Left ventricle myocardium inferior (tissue), 1 donor: ENCODE measurements at places on chromosomes 16 and 17. TPM values are rescaled to one million over a fixed set of nuclear protein-coding genes. Genes with fewer than 3 reads are reported as not detected.

DNA sequence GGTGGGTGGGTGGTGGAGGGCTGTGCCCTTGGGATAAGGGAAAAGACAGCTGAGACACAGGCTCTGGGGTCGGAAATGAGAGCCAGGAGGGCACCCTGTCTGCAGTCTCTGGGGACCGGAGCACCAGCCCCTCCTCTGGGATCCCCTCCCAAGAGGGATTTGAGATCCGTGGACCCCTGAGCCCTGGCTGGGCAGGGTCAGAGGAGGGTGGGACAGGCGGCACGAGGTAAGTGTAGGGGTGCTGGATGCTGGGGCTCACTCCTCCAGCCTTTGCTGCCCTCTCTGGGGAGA lies 425 bp downstream of the SGSH start:
- H3K36me3 ChIP-seq, result peaks cover 26% of the 10 kb centered on the region

GRCh38 chr16:68779891-68780290 lies 42.8 kb downstream of the CDH1 start:
- H3K27me3 ChIP-seq, result peaks cover 31% of the 10 kb centered on the region
- no peaks in the 10 kb centered on the region for H3K4me1 ChIP-seq

DNA sequence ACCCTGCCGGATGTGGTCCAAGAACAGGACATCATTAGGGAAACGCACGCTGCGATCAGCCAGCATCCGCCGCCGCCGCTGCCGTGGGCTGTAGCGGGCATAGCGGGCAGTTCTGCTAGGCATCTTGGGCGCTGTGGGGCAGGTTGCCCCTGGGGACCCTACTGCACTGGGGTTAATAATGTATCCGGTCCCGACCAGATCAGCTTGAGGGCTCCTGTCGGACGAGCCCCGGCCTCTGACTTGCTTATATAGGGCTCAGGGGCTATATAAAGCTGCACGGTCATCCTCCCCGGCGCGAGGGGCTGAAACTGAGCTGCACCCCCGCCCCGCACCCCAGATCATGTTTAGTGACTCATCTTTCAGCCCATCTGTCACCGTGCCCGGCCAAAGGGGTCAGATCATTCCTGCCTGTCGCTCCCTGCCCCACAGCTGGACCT lies at the start of gene PPP1R27:
TSS of gene PPP1R27 (minus strand) at position 220 of the 437 bp plus-strand sequence. CDS start at position 123, 97 bp downstream.
- H3K36me3 ChIP-seq, result no peaks in the 10 kb centered on the region
- peak within 1 kb of the TSS; percentile 96 for H3K4me3 ChIP-seq
- DNase-seq, result no peak

GRCh38 chr16:86375364-86375763 lies 135.0 kb upstream of the FOXF1 start:
- no peak for DNase-seq
- no peak overlapping the region for H3K27ac ChIP-seq
- peaks cover 70% of the 10 kb centered on the region for H3K27me3 ChIP-seq
- H3K4me3 ChIP-seq, result no peak overlapping the region

- H3K27ac ChIP-seq, result no peak overlapping the region
- no peak overlapping the region for H3K4me3 ChIP-seq
- no peaks in the 10 kb centered on the region for H3K36me3 ChIP-seq
- DNase-seq, result no peak
- peaks cover 8% of the 10 kb centered on the region for H3K27me3 ChIP-seq
- H3K4me1 ChIP-seq, result no peaks in the 10 kb centered on the region
Observed at GRCh38 chr17:17401271-17401781, 75.5 kb upstream of the MED9 start.

GRCh38 chr17:27502526-27503324 lies 46.5 kb downstream of the KSR1 start:
- peak overlapping the region; percentile 19 for H3K27ac ChIP-seq
- no peaks in the 10 kb centered on the region for H3K36me3 ChIP-seq
- H3K4me3 ChIP-seq, result no peak overlapping the region
- DNase-seq, result peak; percentile 29
- peaks cover 30% of the 10 kb centered on the region for H3K4me1 ChIP-seq

DNA sequence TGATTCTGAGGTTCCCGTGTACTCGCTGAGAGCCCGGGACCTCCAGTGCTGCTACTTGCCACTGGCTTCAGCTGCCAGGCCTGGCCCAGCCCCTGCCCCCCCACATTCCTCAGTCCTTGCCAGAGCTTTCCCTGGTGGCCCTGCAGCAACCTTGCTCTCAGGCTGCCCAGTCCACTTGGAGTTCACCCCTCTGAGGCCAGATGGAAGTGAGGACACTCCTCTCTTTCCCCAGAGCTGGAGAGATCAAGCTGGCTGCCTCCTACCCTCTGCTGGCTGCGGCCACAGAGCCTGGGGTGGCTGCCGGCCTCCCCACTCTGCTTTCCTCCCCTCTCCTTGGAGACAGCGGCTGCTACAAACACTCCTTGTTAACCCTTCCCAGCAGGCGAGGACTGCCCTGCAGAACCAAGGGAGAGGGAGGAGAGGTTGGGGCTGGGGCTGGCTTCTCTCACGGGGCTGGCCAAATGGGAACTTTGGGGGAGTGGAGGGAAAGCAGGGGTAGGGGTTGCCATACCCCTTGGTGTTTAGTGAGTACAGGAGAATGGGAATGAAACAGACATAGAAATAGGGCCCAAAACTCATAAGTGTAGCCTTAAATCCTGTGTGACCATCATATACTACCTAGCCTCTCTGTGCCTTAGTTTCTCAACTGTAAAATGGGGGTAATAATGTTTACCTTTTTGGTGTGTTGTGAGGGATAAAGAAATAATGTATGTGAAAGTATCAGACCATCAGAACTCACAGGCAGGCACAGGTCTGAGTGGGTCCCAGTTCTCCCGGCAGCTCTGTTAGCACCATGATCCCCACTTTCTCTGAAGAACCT lies at the start of gene GAS2L2:
TSS of gene GAS2L2 (minus strand) at position 295 of the 820 bp plus-strand sequence. CDS start 389 bp downstream, outside the sequence.
- no peak within 1 kb of the TSS for H3K27ac ChIP-seq
- H3K36me3 ChIP-seq, result no peaks in the 10 kb centered on the region

GRCh38 chr17:21164216-21164615 lies 37.5 kb downstream of the DHRS7B start:
- peaks cover 68% of the 10 kb centered on the region for H3K4me1 ChIP-seq
- H3K36me3 ChIP-seq, result no peaks in the 10 kb centered on the region
- H3K27me3 ChIP-seq, result no peaks in the 10 kb centered on the region

DNA sequence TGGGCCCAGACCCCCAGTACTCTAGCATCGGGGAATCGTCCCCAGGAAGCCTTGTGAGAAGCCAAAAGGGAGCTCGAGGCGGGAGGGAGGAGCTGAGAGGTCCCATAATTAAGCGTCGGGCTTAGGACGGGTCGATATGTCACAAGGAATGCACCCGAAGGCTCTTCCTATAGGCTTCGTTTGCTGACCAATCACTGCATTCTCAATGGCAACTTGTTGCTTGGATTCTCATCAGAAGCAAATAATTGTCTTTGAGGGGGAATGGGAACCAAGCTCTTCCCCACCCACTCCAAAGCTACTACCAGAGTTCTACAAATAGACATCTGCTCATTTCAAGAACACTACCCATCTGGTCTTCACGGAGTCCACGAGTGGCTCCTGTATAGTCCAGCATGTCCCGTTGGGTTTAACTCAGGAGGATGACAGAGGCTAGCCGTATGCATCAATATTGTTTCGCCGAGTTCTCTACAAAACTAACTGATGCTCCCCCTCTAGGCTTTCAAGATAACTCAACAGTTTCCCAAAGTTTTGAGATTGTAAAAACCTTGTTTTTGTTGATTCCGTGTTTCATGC lies 628 bp upstream of the BLMH start:
- no peak for DNase-seq
- H3K4me1 ChIP-seq, result peaks cover 31% of the 10 kb centered on the region
- H3K4me3 ChIP-seq, result peak overlapping the region; percentile 99
- H3K27me3 ChIP-seq, result no peaks in the 10 kb centered on the region

DNA sequence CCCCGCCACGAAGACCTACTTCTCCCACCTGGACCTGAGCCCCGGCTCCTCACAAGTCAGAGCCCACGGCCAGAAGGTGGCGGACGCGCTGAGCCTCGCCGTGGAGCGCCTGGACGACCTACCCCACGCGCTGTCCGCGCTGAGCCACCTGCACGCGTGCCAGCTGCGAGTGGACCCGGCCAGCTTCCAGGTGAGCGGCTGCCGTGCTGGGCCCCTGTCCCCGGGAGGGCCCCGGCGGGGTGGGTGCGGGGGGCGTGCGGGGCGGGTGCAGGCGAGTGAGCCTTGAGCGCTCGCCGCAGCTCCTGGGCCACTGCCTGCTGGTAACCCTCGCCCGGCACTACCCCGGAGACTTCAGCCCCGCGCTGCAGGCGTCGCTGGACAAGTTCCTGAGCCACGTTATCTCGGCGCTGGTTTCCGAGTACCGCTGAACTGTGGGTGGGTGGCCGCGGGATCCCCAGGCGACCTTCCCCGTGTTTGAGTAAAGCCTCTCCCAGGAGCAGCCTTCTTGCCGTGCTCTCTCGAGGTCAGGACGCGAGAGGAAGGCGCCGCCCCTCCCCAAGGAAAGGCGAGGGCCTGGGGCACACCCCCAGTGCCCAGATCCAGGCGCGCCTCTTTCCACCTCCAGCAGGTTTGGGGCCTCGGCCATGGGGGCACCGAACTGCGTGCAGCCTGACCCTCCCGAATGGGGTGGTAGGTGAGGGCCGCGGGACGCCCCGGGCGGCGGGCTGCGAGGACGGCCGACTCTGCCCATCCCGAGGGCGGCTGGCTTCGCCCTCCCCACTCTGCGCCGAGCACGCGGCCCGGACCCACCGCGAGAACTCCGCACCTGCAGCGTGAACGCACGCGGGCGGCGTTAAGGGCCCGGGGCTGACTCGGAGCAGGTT lies 664 bp downstream of the HBQ1 start:
- no peak overlapping the region for H3K27ac ChIP-seq
- H3K4me1 ChIP-seq, result peaks cover 21% of the 10 kb centered on the region
- DNase-seq, result no peak

- H3K27ac ChIP-seq, result no peak overlapping the region
- H3K4me1 ChIP-seq, result no peaks in the 10 kb centered on the region
- no peak overlapping the region for H3K4me3 ChIP-seq
- H3K36me3 ChIP-seq, result no peaks in the 10 kb centered on the region
- no peak for DNase-seq
Observed at GRCh38 chr17:40793832-40794231, 5.9 kb downstream of the KRT28 start.

- DNase-seq, result no peak
- H3K4me3 ChIP-seq, result no peak overlapping the region
- H3K27ac ChIP-seq, result no peak overlapping the region
- H3K27me3 ChIP-seq, result no peaks in the 10 kb centered on the region
Observed at GRCh38 chr17:27345141-27345904, 51.4 kb downstream of the WSB1 start.

DNA sequence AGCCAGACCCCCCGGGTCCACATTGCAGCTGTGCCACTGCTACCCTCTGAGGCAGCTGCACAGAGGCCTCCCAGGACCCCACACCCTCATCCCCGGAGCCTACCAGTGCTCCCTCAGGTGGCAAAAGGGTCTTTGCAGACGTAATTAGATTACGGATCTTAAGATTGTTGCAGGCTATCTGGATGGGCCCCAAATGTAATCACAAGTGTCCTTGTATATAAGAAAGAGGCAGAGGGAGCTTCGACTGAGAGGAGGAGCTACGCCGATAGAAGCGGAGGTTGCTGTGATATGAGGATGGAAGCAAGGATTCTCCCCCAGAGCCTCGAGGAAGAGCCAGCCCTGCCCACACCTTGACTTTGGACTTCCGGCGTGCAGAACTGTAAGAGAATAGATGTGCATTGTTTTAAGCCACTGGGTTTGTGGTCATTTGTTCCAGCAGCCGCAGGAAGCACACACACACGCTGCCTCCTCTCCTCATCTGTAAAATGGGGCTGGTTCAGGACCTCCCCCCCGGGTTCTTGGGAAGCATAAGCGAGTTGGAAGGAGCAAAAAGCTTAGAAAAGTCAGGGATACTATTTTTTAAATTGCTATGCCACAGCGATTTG lies 10.5 kb upstream of the RAI1 start:
- DNase-seq, result no peak
- no peaks in the 10 kb centered on the region for H3K27me3 ChIP-seq
- H3K4me1 ChIP-seq, result peaks cover 31% of the 10 kb centered on the region
- no peak overlapping the region for H3K4me3 ChIP-seq
- H3K27ac ChIP-seq, result peak overlapping the region; percentile 66

DNA sequence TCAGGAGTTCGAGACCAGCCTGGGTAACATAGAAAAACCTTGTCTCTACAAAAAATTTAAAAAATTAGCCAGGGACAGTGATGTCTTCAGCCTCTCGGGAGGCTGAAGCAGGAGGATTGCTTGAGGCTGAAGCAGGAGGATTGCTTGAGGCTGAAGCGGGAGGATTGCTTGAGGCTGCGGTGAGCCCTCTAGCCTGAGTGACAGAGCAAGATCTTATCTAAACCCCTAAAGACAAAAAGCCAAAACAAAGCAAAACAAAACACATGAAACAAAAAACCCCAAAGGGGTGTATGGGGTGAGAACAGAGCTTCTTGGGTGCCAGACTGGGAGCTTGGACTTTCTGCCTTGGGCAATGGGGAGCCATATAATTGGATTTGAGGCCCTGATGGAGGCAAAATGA lies 2.6 kb downstream of the SPNS3 start:
- peaks cover 16% of the 10 kb centered on the region for H3K4me1 ChIP-seq
- no peak overlapping the region for H3K27ac ChIP-seq
- no peaks in the 10 kb centered on the region for H3K36me3 ChIP-seq
- no peak for DNase-seq

DNA sequence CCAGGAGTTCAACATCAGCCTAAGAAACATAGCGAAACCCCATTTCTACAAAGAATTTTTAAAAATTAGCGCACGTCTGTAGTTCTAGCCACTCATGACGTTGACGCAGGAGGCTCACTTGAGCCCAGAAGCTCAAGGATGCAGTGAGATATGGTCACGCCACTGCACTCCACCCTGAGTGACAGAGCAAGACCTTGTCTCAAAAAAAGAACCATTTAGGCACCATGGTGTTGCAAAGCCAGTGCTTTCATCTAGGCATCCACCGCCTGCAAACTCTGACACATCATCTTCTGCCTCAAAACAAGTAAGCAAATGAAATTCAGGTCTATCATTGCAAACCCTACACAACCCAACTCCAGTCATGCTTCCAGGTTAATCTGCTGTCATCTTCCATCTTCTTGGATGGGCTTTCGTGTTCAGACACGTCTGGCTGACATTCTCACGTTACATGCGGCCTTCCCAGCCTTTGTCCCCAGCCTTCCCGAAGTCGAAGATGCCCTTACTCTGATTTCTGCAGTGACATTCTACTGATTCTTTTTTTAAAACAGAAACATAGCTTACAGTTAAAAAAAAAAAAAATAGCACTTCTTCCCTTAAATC lies 8.9 kb downstream of the ANKRD11 start:
- H3K36me3 ChIP-seq, result no peaks in the 10 kb centered on the region
- H3K27me3 ChIP-seq, result no peaks in the 10 kb centered on the region
- no peak for DNase-seq
- peaks cover 98% of the 10 kb centered on the region for H3K4me1 ChIP-seq
- H3K27ac ChIP-seq, result peak overlapping the region; percentile 33
- H3K4me3 ChIP-seq, result no peak overlapping the region

- peaks cover 77% of the 10 kb centered on the region for H3K4me1 ChIP-seq
- H3K27me3 ChIP-seq, result no peaks in the 10 kb centered on the region
- peak; percentile 84 for DNase-seq
- H3K36me3 ChIP-seq, result peaks cover 33% of the 10 kb centered on the region
- peak overlapping the region; percentile 99 for H3K27ac ChIP-seq
Observed at GRCh38 chr17:7237761-7238419, 1.4 kb downstream of the PHF23 start.

GRCh38 chr16:69324585-69325253 lies 5.7 kb downstream of the PDF start:
- H3K27me3 ChIP-seq, result no peaks in the 10 kb centered on the region
- H3K4me1 ChIP-seq, result peaks cover 54% of the 10 kb centered on the region

ASB16 gene
- 12.9 TPM for total RNA-seq

ABCA10 gene
- total RNA-seq, result 4.2 TPM

LPCAT2 gene
- total RNA-seq, result 6.9 TPM

XAF1 gene
- total RNA-seq, result 18.6 TPM

ORC6 gene
- 1.4 TPM for total RNA-seq

TERB1 gene
- not detected for total RNA-seq

CHST5 gene
- total RNA-seq, result 0.85 TPM

GPR142 gene
- total RNA-seq, result not detected

C17orf67 gene
- 1.1 TPM for total RNA-seq

ZNF267 gene
- 5.7 TPM for total RNA-seq

TBC1D3K gene
- not detected for total RNA-seq

MPV17L gene
- 7.0 TPM for total RNA-seq
